ENCODE measurements at places on chromosomes 12 and 14.

DNA sequence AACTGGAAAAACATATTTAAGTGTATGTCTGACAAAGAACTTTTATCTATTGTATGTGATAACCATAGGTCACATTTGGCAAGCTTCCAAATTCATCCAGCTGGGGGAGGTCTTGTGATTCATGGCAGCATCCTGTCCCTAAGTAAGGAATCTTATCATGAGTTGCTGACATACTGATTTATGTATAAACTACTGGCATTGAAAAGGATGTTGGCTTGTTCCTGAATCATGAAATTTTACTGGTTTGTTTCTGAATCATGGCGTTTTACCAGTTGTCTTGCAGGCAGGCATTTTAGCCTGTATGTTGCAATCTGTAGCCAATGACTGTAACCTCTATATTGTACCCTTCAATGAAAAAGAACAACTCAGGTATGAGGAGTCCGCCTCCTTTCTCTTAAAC lies 244.8 kb downstream of the IPO8 start:
- no peak for DNase-seq

DNA sequence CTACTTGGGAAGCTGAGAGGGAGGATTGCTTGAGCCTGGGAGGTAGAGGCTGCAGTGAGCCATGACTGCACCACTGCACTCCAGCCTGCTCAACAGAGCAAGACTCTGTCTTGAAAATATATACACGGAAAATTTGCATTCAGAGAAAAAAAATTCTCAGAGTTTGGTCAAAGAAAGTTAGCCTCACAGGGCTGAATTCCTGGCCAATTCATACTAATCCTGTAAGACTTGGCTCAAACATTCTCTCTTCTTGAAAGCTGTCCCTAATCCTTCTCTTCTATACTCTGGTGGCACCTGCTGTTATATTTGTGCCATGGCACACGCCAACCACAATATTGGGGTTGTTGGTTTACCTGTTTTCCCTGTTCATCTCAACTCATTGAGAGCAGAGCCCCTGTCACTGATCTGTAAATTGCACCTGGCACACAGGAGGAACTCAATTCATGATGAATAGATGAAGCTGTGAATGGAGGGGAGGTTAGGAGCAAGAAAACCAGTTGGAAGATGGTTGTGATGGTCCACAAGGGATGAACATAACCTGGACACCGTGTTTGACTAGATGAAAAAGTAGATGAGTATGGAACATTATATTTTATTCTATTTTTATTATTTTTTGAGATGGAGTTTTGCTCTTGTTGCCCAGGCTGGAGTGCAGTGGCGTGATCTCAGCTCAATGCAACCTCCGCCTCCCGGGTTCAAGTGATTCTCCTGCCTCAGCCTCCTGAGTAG lies 36.8 kb upstream of the SPTSSA start:
- no peak for DNase-seq

- DNase-seq = no peak
These were observed 357.4 kb downstream of the C12orf50 start for GRCh38 chr12:87671757-87672156.

DNA sequence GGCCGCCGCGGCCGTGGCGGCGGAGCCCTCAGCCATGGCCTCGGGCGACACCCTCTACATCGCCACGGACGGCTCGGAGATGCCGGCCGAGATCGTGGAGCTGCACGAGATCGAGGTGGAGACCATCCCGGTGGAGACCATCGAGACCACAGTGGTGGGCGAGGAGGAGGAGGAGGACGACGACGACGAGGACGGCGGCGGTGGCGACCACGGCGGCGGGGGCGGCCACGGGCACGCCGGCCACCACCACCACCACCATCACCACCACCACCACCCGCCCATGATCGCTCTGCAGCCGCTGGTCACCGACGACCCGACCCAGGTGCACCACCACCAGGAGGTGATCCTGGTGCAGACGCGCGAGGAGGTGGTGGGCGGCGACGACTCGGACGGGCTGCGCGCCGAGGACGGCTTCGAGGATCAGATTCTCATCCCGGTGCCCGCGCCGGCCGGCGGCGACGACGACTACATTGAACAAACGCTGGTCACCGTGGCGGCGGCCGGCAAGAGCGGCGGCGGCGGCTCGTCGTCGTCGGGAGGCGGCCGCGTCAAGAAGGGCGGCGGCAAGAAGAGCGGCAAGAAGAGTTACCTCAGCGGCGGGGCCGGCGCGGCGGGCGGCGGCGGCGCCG lies 381 bp downstream of the YY1 start:
- DNase-seq = peak; percentile 18

DNA sequence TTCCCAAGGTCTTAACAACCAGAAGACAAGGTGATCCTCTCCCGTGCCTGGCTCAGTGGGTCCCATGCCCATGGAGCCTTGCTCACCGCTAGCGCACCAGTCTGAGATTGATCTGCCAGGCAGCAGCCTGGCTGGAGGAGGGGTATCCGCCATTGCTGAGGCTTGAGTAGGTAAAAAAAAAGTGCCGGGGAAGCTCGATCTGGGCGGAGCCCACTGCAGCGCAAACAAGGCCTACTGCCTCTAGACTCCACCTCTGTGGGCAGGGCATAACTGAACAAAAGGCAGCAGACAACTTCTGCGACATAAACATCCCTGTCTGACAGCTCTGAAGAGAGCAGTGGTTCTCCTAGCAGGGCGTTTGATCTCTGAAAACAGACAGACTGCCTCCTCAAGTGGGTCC lies 104.0 kb downstream of the C14orf39 start:
- no peak for DNase-seq

DNA sequence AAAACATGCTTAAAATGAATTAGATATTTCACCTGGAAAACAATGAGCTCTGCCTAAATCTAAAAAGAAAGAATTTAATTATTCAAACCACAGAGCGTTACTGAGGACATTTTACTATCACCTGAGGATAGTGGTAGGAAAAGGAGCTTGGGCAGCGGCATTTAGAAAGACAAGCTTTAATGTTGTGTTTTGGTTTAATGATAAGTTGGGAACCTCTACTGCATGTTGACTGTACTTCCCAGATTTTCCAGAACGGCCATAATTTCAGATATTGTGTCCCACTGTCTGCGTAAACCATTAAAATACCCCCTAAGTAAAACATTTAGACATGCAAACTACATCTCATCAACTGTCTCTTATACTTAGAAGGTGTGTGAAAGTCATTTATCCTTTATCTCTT lies 55.4 kb downstream of the CPM start:
- DNase-seq = no peak

DNA sequence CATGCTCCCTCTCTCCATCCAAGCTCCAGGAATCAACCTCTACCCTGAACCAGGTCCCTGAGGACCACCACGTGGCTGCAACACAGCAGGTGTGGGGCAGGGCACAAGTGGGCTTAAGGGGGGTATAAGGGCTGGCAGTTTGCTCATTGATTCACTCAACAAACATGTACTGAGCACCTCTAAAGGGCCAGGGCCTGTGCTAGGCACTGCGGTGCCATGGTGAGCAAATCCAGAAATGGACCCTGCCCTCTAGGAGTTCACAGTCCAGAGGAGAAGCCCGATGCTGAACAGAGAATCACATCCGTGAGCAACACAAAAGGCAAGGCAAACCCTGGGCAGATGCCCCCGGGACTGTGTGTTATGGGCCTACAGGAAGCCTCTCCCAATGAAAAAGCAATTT lies 6.5 kb upstream of the AQP2 start:
- DNase-seq = no peak
